ENCODE measurements at places on chromosomes 2 and 18. TPM values are rescaled to one million over a fixed set of nuclear protein-coding genes. Genes with fewer than 3 reads are reported as not detected.

SP140 gene
- 2.0 TPM for total RNA-seq

MFSD6 gene
- total RNA-seq = 12.1 TPM

ATF2 gene
- total RNA-seq = 14.5 TPM

DGKD gene
- total RNA-seq = 6.4 TPM

DYNAP gene
- not detected for total RNA-seq

RTP5 gene
- not detected for total RNA-seq

CAPN13 gene
- not detected for total RNA-seq

NOSTRIN gene
- total RNA-seq = not detected

ME2 gene
- total RNA-seq = 42.4 TPM

ACMSD gene
- not detected for total RNA-seq

CNTNAP5 gene
- not detected for total RNA-seq

IL36B gene
- total RNA-seq = not detected

OTOS gene
- total RNA-seq = not detected

HAAO gene
- 3.9 TPM for total RNA-seq

PRSS56 gene
- total RNA-seq = not detected

MYO5B gene
- total RNA-seq = 0.17 TPM

TUBA3E gene
- total RNA-seq = not detected

CCDC148 gene
- total RNA-seq = 0.50 TPM

UNC50 gene
- 31.1 TPM for total RNA-seq

CSRNP3 gene
- total RNA-seq = 1.7 TPM

LOXHD1 gene
- total RNA-seq = not detected

NT5C1B gene
- total RNA-seq = not detected

RGPD4 gene
- not detected for total RNA-seq

TNS1 gene
- 18.3 TPM for total RNA-seq

UGT1A5 gene
- total RNA-seq = not detected

FIGN gene
- total RNA-seq = 0.74 TPM

ZDBF2 gene
- 3.5 TPM for total RNA-seq

ANKRD30BL gene
- not detected for total RNA-seq

TXNDC2 gene
- total RNA-seq = not detected

RFTN2 gene
- 3.7 TPM for total RNA-seq

PTMA gene
- total RNA-seq = 1,171 TPM

CPLX4 gene
- not detected for total RNA-seq

PPM1G gene
- 110 TPM for total RNA-seq

SGPP2 gene
- total RNA-seq = 0.17 TPM

KCNS3 gene
- total RNA-seq = 2.7 TPM

GRB14 gene
- not detected for total RNA-seq

YIPF4 gene
- 10.4 TPM for total RNA-seq

MPHOSPH10 gene
- 18.8 TPM for total RNA-seq

ASB18 gene
- total RNA-seq = not detected

REG1B gene
- not detected for total RNA-seq

C1QL2 gene
- total RNA-seq = not detected

RPRM gene
- not detected for total RNA-seq

LYPD6 gene
- 4.5 TPM for total RNA-seq

VSNL1 gene
- total RNA-seq = 1.0 TPM

FBLN7 gene
- total RNA-seq = 1.0 TPM

HOXD13 gene
- total RNA-seq = not detected

TBR1 gene
- total RNA-seq = not detected

PTPN2 gene
- 29.1 TPM for total RNA-seq

RESP18 gene
- total RNA-seq = not detected

CPS1 gene
- total RNA-seq = 18.5 TPM

EFR3B gene
- 0.50 TPM for total RNA-seq

LYPD1 gene
- 0.34 TPM for total RNA-seq

ANKRD23 gene
- 0.89 TPM for total RNA-seq

RNF152 gene
- 1.9 TPM for total RNA-seq

CFC1 gene
- not detected for total RNA-seq
